ENCODE measurements at places on chromosomes 6 and 20.
A peak's percentile ranks its signal among the peaks of the same experiment; 100 is the strongest.

- DNase-seq: no peak
Observed at GRCh38 chr6:29631209-29631810, 1.7 kb downstream of the GABBR1 start.

DNA sequence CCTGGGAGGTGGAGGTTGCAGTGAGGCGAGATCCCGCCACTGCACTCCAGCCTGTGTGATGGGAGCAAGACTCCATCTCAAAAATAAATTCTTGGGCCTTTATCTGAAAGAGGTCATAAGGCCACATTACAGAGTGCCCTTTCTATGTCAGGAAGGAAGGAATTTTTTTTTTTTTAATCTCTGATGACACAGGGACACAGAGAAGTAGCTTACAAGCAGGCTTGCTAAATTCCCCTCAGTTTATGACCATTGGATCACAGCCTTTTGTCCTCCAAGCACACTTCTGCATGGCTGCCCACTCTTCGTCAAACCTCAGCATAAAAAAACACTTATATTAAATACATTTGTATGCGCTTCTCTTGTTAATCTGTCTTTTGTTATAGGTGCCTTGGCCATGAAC is 7.5 kb upstream of the IFNGR1 start:
- DNase-seq: no peak

GRCh38 chr6:89610149-89610642 is 28.4 kb downstream of the LYRM2 start:
- peak; percentile 77 for DNase-seq

GRCh38 chr20:49484180-49485140 is 2.0 kb upstream of the KCNB1 start:
- DNase-seq: peak; percentile 47

- DNase-seq: no peak
Observed at GRCh38 chr6:40755749-40756452, 168.7 kb upstream of the LRFN2 start.

GRCh38 chr6:63527658-63528514 is 44.4 kb upstream of the LOC128125822 start:
- DNase-seq: no peak

DNA sequence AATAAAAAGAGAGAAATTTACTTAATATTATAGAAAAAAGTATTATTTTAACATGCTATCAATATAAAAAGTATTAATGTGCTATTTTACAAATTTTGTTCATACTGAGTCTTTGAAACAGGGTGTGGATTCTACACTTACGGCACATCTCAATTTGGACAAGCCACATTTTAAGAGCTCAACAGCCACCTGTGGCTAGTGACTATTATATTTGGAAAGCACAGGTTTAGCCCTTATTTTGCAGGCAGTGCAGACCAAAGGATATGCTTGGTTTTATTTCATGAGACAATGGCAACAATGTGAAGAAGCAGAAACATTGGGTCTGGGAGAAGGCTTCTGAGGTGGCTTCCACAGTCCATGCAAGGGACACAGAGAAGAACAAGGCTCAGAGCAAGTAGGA is 74.6 kb downstream of the BACH2 start:
- no peak for DNase-seq

GRCh38 chr6:169243661-169244060 is 10.0 kb downstream of the THBS2 start:
- DNase-seq: no peak

GRCh38 chr6:2563635-2564034 is 187.1 kb downstream of the MYLK4 start:
- no peak for DNase-seq

GRCh38 chr6:136655239-136656014 is 105.2 kb upstream of the MAP7 start:
- DNase-seq: no peak

DNA sequence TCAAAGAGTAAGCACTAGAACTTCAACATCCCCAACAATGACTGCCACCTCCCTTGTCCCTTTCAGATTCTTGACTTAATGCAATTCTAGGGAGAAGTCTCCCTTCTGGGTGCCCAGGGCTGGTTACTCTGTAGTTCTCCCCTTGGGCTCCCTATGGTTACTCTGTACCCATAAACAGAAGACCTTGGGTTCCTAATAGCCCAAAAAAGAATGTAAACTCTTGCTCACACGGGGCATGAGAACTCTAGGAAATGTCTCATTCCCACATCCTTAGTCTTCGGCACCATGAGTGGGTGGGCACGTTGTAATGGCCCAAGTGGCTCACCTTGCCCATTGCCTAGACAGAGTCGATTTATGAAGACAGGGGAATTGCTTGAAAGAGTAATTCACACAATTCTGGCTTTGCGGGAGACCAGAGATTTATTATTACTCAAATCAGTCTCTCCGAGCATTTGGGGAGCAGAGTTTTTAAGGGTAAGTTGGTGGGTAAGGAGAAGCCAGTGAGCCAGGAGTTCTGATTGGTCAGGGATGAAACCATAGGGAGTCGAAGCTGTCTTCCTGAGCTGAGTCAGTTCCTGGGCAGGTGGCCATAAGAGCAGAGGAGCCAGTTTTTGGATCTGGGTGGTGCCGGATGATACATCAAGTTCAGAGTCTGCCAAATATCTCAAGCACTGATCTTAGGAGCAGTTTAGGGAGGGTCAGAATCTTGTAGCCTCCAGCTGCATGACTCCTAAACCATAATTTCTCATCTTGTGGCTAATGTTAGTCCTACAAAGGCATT is 61.2 kb upstream of the SIRPG start:
- no peak for DNase-seq

DNA sequence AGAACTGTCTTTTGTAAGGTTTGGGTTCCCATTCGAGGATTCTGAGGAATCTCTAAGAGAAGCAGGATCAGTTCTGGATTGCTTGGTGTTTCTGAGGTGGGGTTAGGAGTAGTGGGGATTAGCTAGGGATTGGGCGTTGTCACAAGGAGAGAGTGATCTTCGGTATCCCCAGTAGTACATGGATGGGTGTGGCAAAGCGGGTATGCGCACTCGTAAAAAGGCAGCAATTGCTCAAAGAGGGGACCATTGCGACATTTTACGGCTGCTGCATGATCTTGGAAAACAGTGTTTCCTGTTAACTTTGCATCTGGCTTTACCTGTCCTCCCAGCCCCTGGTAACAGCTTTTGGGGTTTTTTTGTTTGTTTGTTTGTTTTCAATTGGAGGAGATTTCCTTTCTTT is 9.7 kb upstream of the ZSCAN9 start:
- no peak for DNase-seq

GRCh38 chr6:90177544-90178383 is 118.9 kb downstream of the BACH2 start:
- DNase-seq: no peak

DNA sequence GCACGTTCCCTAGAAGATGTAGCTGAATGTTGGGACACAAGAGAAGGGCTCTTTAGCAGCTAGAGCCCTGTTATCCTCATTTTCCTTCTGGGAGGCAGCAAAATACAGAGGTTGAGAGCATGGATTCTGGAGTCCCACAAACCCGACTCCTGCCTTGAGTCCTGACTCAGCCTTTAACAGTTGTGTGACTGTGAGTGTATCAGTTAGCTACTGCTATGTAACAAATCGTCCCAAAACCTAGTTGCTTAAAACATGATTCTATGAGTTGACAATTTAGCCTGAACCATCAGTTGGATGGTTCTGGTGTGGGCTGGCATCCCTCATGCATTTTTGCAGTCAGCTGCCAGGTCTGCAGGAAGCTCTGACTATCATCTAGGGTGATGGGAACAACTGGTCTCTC is 54.6 kb downstream of the RBM38 start:
- DNase-seq: no peak

- DNase-seq: no peak
Observed at GRCh38 chr6:160737934-160738333, 35.9 kb downstream of the PLG start.

- DNase-seq: no peak
Observed at GRCh38 chr20:34315236-34315635, 12.1 kb upstream of the AHCY start.

GRCh38 chr6:141169419-141169818 is 963.3 kb upstream of the GJE1 start:
- DNase-seq: no peak

DNA sequence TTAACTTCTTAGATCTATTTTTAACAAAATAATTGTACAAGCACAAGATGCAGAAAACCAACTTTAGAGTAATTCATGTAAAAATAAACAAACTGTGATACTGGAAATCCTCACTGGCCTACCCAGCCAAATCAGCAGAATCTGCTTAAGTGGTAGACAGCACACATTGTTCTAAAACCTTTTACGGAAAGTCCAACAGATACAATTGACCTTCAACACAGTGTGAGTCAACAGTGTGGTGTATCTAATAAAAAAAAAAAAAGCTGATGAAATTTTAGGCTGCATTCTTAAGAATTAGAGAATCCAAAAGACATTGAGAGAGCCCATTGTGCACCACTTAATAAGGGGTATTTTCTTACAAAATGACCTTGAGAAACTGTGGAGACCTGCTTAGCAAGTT is 174.5 kb downstream of the COL21A1 start:
- DNase-seq: no peak

DNA sequence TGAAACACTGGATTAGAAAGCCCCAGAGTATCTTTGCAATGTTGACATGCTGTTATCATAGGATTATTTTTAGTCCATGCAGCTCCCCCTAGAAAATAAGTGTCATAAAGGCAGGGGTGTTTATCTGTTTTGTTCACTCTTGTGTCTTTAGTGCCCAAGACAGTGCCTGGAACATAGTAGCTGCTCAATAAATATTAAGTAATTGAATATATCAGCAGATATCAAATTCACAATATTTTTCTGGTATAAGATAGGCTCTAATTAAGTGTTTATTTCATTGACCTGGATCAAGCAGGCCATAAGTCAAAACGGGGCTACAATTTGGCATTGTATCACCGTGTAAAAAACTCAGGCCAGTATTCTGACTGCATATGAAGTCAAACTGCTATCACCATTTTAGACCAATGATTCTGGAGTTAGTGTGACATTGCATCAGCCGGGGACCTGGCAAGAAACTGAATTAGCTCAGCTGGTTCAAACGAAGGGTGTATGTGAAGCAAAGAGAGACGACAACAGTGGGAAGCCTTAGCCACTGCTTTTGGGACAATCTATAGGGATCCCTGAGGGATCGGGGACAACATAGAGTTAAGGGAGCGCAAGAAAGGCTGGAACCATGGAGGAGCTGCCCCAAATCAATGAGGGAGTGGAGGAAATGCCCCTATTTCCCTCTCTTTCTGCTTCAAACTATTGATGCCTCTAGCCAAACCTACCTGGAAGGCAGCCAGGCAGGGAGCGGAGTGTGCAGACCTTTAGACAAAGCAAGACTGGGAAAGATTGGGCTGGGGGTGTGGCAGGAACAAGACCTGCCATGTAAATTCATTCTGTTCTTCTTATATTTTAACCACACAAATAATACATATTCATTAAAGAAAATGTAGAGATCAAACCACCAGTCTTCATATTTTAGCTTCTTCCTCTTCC is 112.2 kb downstream of the PLEKHG1 start:
- DNase-seq: no peak

All from CD4-positive, alpha-beta T cell treated with Interleukin-21 for 1 hour (primary cell).